RPMI7951 (cell line): ENCODE measurements at places on chromosomes 12 and 14. TPM values are rescaled to one million over a fixed set of nuclear protein-coding genes. Genes with fewer than 3 reads are reported as not detected.

SERPINA1 gene
- 0.12 and 0.78 TPM in 2 replicates for total RNA-seq

LBHD2 gene
- total RNA-seq = not detected in 2 replicates

CMA1 gene
- total RNA-seq = not detected in 2 replicates

CCNB1IP1 gene
- total RNA-seq = 51.2 and 52.4 TPM in 2 replicates

DNA sequence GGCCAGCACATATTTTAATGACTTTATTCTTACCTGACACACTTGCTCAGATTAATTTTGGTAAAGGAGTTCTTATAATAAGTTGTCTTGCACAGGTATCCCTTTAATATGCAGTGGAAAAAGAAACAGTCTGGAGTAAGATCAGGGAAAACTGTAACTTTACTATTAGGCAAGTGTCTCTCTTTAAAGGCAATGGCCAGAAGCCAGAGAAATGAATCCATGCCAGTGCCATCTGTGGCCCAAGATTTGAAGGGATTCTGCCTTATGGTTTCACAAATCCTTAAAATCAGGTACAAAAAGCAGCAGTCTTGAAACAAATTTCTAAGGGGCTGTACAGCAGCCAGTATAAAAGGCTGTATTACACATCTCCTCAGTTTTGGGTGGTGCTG is 22.4 kb downstream of the NFYB start:
- no peak for DNase-seq

DNA sequence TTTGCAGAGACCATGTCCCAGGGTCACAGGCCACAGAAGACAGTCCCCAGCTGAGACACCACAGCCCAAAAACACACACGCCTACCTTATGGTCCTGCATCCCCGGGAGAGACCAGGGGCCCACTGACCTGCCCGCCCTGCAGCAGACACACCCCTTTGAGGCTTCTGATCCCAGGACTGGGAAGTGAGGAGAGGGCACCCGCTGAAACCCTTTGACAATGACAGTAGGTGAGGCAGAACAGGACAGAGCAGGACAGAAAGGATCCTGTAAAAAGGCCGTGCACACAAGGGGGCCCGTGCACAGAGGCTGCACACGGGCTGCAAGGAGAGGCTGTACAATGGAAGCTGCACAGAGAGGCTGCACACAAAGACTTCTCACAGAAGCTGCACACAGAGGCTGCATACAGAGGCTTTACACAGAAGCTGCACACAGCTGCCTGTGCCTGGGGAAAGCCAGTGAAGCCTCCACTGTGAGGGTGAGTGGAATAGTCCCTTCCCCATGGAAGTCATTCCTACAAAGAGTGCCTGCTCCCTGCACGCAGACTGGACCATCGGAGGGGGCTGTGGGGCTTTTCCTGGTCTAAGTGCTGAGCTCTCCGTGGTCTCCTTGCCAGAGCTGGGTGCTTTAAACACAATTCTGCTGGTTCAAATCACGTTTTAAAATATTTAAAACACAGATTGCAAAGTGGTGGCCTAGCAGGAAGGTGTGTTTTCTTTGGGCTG is 16.6 kb upstream of the SFSWAP start:
- DNase-seq = no peak

DNA sequence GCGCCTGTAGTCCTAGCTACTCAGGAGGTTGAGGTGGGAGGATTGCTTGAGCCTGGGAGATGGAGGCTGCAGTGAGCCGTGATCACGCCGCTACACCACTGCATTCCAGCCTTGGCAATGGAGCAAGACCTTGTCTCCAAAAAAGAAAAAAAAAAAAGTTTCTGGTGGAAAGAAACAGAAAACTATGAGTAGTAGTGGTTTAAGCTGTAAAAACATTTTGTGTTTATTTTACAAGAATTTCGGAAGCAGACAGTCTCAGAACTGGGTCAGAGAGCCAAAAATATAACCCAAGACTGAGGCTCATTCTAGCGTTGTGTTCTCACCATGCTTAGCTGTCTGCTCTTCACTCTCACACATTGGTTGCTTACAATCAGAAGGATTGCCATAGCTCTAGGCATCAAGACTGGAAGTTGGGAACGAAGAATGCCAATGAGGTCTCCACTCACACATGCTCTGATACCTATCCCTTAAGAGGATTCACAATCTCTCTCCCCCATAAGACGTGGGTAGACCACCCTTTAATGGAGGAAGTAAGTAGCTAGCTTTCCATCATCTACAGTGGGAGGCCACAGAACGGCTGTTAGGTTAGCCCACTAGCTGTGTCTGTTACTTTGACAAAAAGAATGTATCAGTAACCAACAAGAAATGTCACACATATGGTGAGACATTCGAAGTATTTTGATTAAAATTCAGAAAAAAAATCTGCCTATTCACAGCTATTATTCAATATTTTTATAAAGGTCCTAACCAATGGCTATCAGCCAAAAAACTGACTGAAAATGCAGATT is 117.6 kb upstream of the RASSF8 start:
- DNase-seq = no peak
